ENCODE measurements at places on chromosomes 7 and 10. TPM values are rescaled to one million over a fixed set of nuclear protein-coding genes. Genes with fewer than 3 reads are reported as not detected.

PLEKHS1 gene
- total RNA-seq = not detected

SLC26A5 gene
- not detected for total RNA-seq

TRIL gene
- 0.92 TPM for total RNA-seq

NPM3 gene
- total RNA-seq = 49.0 TPM

MPLKIP gene
- 50.2 TPM for total RNA-seq

NKX2-3 gene
- total RNA-seq = not detected

DNA sequence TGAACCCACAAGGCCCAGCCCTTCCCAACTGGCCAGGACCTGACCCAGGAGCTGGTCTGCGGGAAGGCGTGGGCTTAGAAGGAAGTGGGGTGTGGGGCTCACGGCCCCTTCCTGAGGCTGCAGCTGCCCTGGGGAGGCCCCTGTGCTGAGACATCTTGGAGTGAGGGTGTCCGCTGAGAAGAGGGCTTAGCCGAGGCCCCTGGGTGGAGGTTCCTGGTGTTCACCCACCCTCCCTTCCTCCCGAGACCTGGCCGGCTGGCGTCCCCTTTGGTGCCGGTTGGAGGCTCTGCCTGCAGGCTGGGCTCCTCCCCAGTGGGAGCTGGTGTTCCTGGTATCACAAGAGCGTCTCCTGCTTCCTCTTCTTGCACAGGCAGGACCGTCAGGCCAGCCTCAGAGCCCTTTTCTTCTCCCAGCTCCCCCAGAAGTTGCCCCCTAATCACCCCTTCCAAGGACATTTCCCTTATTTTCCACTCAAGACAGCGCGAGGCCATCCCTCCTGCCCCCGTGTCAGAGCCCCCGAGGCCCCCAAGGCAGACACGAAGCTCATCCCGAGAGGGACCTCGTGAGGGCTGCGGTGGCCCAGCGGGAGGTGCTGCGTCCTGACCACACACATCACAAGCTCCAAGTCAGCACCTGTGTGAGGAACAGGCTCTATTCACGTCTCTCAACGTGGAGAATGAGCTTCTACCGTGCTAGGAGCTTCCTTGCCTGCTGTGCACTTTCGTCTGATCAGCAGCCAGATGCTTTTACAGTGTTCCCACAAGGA, 25.1 kb upstream of the FAM20C start:
- no peak overlapping the region for H3K27ac ChIP-seq
- no peaks in the 10 kb centered on the region for H3K36me3 ChIP-seq
- peaks cover 4% of the 10 kb centered on the region for H3K4me1 ChIP-seq
- H3K4me3 ChIP-seq = no peak overlapping the region
- DNase-seq = peak; percentile 75

DNA sequence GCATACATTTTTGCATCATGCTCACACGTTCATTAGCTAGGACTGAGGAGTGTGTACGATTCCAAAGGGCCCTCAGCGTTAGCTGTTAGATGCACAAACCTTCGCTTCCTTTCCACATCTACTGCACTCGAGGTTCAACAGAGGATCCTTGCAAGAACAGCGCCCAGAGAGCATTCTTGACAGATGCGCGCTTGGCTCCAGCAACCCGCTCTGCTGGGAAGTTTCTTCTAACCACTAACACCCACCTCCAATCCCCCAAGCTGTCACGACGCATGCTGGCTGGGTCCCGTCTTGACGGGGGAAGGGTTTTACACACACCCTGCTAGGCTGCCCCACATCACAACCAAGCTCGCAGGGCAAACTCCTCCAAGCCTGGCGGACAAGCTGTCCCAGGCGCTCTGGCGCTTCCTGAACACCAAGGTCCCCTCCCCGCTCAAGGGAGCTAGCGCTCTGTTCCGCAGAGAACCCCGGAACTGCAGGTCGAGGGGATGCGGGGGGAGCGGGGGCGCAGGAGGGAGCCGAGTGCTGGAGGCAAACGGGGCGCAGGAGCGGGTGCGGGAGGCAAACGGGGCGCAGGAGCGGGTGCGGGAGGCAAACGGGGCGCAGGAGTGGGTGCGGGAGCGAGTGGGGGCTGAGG, 653 bp upstream of the ADRB1 start:
- DNase-seq = no peak
- peak overlapping the region; percentile 79 for H3K4me3 ChIP-seq
- H3K27me3 ChIP-seq = peaks cover 12% of the 10 kb centered on the region
- H3K36me3 ChIP-seq = no peaks in the 10 kb centered on the region
- peaks cover 13% of the 10 kb centered on the region for H3K4me1 ChIP-seq

GRCh38 chr7:12737373-12737772, 49.9 kb downstream of the ARL4A start:
- H3K27me3 ChIP-seq = no peaks in the 10 kb centered on the region
- peaks cover 20% of the 10 kb centered on the region for H3K4me1 ChIP-seq
- no peak overlapping the region for H3K27ac ChIP-seq
- H3K4me3 ChIP-seq = no peak overlapping the region

DNA sequence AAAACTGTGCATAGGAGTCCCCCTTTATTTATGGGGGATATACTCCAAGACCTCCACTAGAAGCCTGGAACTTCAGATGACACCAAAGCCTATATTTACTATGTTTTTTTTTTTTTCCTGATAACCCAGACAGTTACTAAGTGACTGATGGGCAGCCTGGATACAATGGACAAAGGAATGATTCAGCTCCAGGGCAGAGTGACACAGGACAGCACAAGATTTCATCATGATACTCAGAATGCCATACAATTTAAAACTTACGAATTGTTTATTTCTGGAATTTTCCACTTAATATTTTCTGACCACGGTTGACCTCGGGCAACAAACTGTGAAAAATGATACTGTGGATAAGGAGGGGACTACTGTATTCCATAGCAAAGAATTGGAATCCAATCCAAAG, 843.6 kb downstream of the PCDH15 start:
- no peaks in the 10 kb centered on the region for H3K27me3 ChIP-seq
- DNase-seq = no peak
- no peaks in the 10 kb centered on the region for H3K36me3 ChIP-seq
- no peak overlapping the region for H3K4me3 ChIP-seq
- no peaks in the 10 kb centered on the region for H3K4me1 ChIP-seq
- H3K27ac ChIP-seq = no peak overlapping the region

DNA sequence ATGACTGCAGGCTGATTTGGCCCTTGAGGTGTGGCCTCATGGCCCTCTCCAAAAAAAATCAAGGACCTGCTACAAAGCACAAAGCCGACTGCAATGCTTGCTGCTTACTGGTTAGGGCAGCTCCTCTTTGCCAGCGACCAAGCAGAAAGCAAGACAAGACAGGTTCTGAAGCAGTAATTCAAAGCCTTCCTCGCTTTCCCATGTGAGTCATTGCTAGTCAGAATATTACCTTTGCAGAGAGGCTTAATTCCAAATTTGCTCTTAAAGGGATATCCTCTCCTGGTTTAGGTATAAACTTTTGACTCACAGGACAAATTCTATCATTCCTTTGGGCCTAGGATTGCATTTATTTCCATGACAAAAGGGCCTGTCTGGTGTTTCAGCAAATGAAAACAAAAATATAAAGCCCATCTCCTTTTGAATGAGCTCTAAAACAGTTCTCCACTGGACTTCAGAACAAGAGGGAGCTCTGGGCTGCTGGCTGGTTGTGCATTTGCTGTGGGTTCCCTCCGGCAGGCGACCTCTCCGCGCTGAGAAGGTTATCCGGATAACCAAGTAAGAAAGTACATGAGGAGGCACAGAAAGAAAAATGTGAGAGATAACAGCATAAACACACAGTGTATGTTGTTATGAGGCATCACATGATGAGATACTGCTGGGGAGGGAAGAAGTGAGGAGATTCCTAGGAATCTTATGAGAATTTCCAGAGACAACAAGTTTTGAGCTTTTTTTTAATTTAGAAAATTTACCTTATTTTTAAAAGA, 90.8 kb downstream of the EGFR start:
- H3K36me3 ChIP-seq = no peaks in the 10 kb centered on the region
- no peak for DNase-seq
- H3K27me3 ChIP-seq = no peaks in the 10 kb centered on the region
- H3K27ac ChIP-seq = peak overlapping the region; percentile 45

DNA sequence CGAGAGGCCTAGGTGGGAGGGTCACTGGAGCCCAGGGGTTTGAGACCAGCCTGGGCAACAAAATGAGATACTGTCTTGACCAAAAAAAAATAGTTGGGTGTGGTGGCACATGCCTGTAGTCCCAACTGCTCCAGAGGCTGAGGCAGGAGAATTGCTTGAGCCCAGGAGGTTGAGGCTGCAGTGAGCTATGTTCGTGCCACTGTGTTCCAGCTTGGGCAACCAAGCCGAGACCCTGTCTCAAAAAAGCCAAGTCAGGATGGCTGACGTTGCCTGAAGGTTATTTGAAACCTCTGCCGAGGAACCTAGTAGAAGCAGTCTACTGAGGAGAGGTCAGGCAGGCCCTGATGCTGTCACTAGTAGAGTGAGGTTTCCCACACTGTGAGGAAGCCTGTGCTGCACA, 22.8 kb downstream of the DNAJB6 start:
- H3K27ac ChIP-seq = no peak overlapping the region
- DNase-seq = no peak
- H3K36me3 ChIP-seq = peaks cover 19% of the 10 kb centered on the region
- H3K4me3 ChIP-seq = no peak overlapping the region

- peaks cover 43% of the 10 kb centered on the region for H3K4me1 ChIP-seq
- H3K36me3 ChIP-seq = peaks cover 4% of the 10 kb centered on the region
- peak overlapping the region; percentile 60 for H3K27ac ChIP-seq
- no peaks in the 10 kb centered on the region for H3K27me3 ChIP-seq
Measured at GRCh38 chr7:116511552-116512519, 12.3 kb downstream of the CAV2 start.

DNA sequence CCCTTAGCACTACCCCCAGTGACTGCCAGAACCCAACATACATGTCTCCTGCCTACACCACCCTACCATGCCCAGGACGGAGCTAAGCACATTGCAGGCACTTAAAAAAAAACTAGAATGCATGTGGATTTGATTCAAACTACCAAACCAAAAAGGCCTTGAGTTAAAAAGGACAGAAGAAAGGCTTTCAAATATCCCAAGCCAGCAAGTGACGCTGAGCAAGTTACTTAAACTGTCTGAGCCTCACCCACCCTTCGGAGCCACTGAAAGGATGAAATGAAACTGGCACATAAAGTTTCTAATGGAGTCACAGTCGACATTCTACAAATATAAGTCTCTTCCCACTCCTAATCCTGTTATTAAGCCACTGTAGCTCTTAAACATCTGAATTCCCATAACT, 1.8 kb downstream of the CPXM2 start:
- no peaks in the 10 kb centered on the region for H3K36me3 ChIP-seq
- no peak overlapping the region for H3K4me3 ChIP-seq
- no peak for DNase-seq
- no peaks in the 10 kb centered on the region for H3K4me1 ChIP-seq

DNA sequence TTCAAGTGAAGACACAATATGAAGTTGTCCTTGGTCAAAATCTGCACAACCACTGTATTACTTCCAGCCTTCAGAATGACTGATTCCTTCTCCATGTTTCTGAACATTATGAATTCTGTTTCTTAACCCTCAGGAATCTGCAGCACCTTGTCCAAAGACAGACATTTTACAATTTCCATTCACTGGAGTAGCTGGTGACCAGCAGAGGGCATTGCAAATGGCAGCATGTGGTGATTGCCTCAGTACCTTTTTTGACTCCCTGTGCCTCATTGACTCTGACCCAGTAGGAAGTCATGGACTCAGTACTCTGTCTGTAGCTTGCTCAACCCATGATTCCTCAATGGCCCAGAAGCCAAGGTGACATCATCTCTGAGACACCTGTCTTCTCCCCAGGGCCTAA, 879 bp upstream of the VPS41 start:
- no peaks in the 10 kb centered on the region for H3K27me3 ChIP-seq
- H3K27ac ChIP-seq = no peak overlapping the region
- H3K36me3 ChIP-seq = no peaks in the 10 kb centered on the region
- DNase-seq = no peak
- H3K4me3 ChIP-seq = no peak overlapping the region

- DNase-seq = no peak
- no peaks in the 10 kb centered on the region for H3K4me1 ChIP-seq
- peaks cover 3% of the 10 kb centered on the region for H3K27me3 ChIP-seq
- H3K36me3 ChIP-seq = peaks cover 1% of the 10 kb centered on the region
Measured at GRCh38 chr7:16044645-16045044, 358.2 kb upstream of the MEOX2 start.

DNA sequence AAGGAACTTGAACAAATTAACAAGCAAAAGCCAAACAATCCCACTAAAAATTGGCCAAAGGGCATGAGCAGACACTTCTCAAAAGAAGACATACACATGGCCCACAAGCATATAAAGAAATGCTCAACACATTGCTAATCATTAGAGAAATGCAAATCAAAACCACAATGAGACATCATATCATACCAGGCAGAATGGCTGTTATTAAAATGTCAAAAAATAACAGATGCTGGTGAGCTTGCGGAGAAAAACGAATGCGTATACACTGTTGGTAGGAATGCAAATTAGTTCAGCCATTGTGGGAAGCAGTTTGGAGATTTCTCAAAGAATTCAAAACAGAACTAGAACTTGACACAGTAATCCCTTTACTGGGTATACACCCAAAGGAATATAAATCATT, 311.7 kb upstream of the HPS1 start:
- no peaks in the 10 kb centered on the region for H3K4me1 ChIP-seq
- peaks cover 6% of the 10 kb centered on the region for H3K27me3 ChIP-seq
- no peaks in the 10 kb centered on the region for H3K36me3 ChIP-seq
- no peak for DNase-seq
- H3K27ac ChIP-seq = no peak overlapping the region
- no peak overlapping the region for H3K4me3 ChIP-seq

DNA sequence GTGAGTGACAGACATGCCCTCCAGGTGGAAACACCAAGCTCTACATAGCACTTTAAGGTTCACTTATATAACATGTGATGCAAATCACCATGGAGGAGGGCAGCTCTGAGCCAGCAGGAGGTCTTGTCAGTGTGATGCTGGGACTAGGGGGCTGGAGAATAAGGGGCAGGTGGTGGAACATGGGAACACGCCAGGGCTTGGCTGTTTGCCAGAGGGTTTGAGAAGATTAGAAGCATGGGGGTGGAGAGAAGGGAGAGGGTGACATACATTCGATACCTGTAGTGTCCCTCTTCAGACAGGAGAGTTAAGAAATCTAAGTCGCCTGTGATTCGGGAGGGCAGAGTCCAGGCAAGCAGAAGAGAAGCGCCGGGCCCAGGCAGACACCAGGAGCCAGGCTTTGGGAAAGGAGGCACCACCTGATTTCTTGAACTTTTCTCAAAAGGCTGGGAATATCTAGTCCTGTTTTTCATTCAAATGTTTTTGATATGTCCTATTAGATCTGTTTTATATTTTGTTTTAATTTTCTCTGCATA, 16.9 kb upstream of the LAMB4 start:
- H3K4me1 ChIP-seq = no peaks in the 10 kb centered on the region
- H3K4me3 ChIP-seq = no peak overlapping the region

All from chondrocyte (in vitro differentiated cells).